ENCODE measurements at places on chromosomes 11 and 22.

DNA sequence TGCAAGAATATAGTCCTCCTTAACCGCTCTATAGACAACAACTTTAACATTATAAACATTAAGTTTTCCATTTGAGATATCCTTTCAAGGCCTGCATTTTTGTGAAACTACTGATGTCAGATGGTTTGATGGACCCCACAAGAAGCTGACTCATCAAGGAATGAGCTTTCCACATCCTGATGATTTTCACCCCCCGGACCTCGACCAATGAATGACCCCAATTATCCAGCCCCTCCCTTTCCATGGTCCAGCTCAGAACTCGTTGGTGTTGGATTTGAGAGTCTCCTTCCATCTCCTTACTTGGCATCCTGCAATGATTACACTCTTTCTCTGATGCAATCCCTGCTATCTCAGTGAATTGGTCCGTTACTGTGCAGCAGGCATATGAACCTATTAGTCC is 31.8 kb upstream of the GUCY1A2 start:
- no peak for DNase-seq

DNA sequence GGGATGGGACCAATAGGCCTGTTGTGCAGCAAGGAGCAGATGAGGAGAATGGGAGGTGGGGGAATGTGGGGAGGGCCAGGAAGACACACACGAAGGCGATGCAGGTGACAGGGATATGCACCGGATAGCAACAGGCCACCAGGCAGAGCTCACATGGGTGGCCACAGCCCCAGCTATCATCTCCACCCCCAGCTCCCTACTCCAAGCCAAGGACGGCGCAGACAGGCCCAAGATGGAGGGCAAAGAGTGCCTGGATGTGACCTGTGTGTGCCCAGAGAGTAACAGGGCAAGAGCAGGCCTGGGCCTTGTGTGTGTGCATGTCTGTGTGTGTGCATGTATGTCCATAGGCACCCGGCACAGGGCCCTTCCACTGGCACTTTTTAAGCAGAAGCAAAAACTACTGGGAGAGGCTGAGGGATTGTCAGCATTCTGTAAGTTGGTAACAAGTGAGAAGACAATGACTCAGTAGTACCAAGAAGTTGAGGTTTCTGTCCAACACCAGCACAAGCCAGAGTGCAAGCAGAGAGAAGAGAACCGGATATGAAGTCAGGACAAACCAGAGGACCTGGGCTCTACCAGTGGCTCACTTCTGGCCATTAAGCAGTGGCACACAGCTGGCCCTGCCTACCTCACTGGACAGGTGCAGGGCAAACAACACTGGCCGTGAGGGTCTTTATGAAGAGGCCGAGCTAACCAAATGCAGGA is 36.4 kb downstream of the NRXN2 start:
- DNase-seq = no peak

- DNase-seq = no peak
Measured at GRCh38 chr11:76834151-76834550, 26.6 kb upstream of the ACER3 start.

GRCh38 chr11:46360878-46361277 is 13.6 kb downstream of the DGKZ start:
- DNase-seq = no peak

DNA sequence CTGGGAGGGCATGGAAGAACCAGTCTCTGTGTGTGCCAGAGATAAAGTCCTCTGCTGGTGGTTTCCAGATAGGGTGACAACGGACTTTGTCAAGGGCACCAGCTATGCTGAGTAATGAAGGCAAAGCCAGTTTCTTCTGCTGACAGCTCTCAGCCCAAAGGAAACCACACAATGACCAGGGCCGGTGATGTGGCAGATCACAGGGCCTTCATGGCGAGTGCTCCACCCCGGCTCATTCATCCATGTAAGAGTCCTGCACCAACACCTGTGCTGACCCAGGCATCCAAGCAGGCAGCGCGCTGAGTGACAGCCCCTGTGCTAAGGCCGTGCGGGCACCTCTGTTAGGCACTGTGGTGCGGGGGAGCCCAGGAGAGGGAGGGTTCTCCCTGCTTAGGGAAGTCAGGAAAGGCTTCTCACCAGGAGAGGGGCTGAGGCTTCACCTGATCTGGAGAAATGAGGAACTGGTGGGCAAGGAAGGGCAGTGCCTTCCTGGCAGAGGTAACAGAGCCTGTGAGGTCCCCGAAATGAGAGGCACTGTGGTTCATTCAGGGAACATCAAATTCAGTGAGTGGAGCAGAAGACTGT is 33.8 kb downstream of the TP53I11 start:
- no peak for DNase-seq

GRCh38 chr11:12745787-12746186 is 71.6 kb downstream of the TEAD1 start:
- DNase-seq = no peak

- no peak for DNase-seq
Measured at GRCh38 chr11:61345170-61345610, 12.2 kb downstream of the TKFC start.

- no peak for DNase-seq
Measured at GRCh38 chr11:122150216-122151124, 34.5 kb upstream of the BLID start.

GRCh38 chr22:38273135-38273826 is 471 bp upstream of the TMEM184B start:
- DNase-seq = no peak

- DNase-seq = peak; percentile 95
Measured at GRCh38 chr11:61971248-61972111, 4.0 kb upstream of the FTH1 start.

- no peak for DNase-seq
Measured at GRCh38 chr11:84452211-84452610, 1166.0 kb upstream of the CCDC90B start.

DNA sequence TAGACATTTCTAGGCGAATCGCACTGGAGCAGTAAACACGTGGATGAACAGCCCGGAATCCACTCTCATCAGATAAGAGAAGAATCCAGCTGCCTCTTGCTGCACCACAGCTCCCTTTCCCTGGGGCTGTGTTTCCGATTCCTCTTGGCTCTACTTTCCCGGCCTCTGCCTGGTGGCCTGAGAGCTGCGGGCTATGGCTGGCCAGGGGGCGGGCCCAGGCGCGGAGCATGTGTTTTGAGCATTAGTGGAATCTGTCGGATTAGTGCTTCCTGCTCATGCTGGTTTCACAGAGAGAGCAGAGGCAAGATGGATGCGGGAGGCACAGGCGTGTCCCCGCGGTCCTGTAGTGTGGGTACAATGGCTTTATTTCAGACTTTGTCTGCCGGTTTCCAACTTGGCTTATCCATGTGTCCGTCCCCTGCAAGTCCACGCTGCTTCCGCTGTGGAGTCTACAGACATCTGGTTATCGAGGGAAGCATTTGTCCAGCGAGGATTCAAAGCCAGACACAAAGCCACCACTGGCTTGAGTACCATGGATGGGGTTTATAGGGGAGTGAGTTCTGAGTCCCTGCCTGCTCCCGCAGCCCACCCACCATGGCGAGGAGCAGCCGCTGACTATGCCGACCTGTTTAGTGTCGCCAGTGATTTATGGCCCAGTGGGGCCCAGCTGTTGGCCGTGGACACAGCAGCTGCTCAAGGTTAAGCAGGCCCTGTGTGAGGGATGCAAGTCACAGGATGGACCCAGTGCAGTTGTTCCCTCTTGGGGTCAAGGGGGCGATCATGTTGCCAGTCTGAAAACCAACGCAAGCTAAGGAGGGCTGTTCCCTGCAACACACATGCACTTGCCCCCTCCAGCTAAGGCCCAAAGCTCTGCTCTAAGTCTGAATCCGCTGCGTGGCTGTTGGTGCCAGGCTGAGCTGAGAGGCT is 43.3 kb upstream of the EP300 start:
- DNase-seq = peak; percentile 20

GRCh38 chr22:17803609-17804270 is 29.5 kb upstream of the BID start:
- no peak for DNase-seq

DNA sequence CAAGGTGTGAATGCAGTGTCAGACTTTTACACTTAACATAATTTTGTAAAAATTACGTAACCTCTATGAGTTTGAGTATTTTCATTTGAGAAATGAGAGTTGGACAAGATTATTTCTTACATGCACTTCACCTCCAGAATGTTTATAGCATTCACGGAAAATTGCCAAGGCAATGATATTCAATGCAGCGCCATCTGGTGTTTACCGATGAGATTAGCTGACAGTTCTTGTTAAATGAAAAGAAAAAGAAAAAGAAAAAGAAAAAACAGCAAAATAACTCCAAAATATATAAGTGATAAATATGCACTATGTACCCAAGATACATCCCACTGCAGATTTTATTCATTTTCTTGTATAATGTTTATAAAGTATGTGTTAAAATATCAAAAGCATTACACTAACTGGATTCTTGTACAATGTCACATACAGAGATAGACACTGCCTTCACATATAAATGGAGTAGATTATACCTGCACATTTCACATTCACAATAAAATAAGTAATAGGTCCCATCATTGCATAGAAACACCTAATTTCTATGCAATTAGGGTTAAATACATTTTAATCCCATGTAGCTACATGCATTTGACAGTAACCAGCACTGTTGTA is 976.3 kb upstream of the FAT3 start:
- no peak for DNase-seq

- DNase-seq = no peak
Measured at GRCh38 chr22:43819931-43820640, 8.0 kb upstream of the EFCAB6 start.

DNA sequence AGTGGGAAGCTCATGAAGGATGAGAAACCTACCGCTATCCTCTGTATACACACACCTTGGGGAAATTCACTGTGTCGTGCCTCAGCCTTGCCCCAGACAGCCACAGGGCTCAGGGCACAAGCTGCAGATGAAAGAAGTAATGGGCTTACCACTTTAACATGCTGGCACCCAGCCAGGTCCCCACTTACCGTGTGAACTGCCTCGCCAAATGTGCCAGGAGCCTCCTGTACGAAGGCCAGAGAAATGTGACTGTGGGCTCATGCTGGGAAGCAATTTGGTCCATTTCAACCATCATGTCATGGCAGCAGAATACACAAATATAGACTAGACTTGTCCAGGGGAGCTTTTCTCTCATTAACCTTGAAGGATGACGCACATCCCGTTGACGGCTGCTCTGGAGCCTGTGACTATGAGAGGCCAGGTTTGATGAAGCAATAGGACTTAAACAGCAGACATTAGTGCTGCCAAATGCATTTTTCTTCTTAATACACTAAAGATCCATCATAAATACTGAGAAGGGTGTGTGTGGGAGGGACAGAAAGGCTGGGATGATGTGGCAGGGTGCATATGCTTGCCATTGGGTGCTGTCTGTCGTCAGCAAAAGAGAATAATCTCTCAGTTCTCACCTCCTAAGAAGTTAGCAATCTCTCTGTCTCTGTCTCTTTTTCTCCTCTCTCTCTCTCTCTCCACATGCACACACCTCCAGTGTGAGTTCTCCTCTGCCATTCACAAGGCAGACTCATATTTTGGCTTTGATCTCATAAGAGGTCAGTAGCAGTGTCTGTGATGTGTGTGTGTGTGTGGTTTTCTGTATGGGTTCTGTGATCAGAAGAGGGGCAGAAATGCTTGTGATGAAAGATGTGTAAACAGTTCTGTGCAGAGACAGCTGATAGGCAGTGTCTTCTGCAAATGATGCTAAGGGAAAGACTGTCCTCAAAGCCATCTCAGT is 142.4 kb downstream of the KIRREL3 start:
- no peak for DNase-seq

- DNase-seq = peak; percentile 51
Measured at GRCh38 chr11:10659339-10660216, 34.0 kb downstream of the IRAG1 start.

DNA sequence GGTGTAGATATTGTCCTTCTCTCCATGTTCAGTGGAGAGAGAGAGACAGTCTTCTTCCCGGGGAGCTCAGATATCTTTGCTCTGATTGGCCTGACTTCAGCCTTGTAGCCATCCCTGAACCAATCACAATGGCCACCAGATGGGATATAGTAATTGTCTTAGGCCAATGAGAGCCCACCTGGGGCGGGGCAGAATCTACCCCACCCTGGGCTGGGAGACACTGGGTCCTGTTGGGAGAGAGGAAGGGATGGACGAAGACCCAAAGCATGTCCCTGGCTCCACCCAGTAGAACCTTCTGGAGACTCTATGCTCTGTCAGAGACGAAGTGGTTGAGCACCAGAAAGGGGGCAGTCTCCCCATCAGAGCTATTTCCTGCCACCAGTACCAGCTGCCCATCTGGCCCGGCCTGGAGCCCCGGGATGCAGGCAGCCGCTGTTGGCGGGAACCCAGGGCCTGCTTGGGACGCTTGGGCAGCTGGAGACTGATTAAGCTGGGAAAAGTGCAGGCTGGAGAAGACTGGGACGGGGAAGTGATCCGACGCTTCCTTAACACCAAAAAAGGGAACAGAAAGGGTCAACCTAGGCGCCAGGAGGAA is 31.6 kb upstream of the CBX7 start:
- DNase-seq = no peak

- no peak for DNase-seq
Measured at GRCh38 chr11:23991165-23991539, 505.7 kb upstream of the LUZP2 start.

DNA sequence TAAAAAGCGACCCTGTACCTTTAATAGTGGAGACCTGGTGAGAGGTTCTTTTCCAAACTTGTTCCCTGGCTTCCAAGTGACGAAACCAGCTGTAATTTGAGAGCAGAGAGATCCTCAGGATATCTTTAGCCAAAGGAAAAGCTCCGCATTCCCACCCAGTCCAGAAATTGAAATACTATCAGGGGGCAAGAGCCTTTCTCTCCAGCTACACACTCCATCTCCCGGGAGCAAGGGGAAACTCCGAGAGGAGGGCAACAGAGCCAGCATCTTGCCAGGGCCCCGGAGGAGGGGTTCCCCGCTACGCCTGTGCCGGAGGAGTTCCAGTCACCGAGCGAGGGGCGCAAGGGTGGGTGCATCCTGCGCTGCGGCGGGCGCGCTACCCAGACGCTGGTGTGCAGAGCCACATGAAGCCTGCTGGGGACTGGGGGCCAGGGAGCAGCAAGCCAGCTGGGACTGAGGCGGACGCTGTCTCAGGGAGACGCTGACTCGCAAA is at the start of gene FIBIN:
FIBIN (plus strand) TSS at position 148 of the 493 bp plus-strand sequence. CDS start 415 bp downstream, outside the sequence.
- DNase-seq = no peak

DNA sequence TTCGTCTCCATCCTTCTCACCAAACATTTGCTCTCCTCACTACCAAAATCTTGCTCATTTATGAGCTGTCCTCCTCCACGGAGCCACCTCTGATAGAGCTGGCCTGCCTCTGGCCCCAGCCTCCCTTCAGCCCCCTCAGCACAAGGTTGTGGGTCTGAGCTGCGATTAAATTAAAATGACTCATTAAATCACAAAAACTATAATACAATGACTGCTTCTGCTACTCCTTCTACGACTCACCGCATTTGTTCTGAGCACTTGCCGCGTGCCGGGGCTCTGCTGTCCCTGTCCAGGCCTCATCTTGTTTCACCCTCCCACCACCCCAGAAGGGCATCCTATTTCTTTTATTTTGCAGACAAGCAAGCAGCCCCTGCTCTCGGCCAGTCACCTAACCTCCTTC is 49.2 kb upstream of the TIMP3 start:
- no peak for DNase-seq

DNA sequence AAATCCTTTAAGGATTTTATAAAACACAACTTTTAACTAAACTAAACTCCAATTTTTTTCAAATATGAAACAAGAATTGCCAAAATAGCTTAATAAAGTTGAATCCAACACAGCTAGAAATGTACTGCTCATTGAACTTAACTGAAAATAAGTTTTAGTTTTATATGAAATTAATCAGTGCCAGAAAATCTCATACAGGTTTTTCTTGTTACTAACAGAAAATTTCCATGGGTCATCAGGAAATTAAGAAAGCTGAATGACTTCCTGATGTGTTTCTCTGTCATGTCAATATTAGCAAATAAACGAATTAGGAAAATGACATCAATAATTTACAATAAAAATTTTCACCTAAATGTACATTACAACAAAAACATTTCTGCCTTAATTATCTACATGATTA is 3.5 kb downstream of the CCDC73 start:
- no peak for DNase-seq

GRCh38 chr22:23969071-23969470 is 2.4 kb downstream of the DDTL start:
- DNase-seq = no peak

Data from pulmonary artery endothelial cell (primary cell).